NCI-H1092 treated with DMSO at 0.1 percent for 48 hours (cell line): ENCODE measurements at places on chromosomes 6 and 20.

- peak; percentile 14 for DNase-seq
These were observed 143.6 kb upstream of the GJE1 start for GRCh38 chr6:141988954-141989705.

GRCh38 chr20:53847837-53848170 lies 222.6 kb downstream of the BCAS1 start:
- no peak for DNase-seq

DNA sequence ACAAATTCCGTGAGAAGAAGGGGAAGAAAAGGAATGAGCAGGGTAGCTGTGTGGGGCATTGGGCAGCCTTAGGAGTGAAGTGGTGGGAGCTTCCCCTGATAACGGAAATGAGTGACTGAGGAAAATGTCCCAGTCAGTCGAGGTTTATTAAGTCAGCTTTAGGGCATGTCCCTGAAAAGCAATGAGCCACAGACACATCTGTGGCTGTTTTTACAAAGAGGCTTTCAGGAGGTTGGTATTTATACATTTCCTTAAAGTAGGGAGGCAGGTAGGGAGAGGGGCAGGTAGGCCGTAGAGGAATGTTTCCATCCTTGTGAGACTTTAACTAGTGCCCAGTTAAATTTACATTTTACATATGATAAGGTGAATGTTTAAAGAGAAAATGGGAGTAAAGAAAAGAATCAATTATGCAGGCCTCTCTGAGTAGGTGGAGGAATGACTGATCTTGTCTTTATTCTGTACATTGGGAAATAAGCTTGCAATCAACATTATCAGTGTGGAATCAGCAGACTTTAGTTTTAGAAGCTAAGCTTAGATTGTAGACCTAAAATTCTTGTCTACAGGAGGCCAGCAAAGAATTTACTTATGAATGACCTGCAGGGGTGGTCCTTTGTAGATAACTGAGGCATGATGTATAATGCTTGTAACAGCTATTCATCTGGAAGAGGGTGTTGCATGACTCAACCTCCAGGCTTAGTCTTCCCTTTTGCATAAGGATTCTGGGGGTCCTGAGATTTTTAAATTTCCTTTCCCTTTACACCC lies 18.5 kb downstream of the SLC22A2 start:
- DNase-seq, result no peak

DNA sequence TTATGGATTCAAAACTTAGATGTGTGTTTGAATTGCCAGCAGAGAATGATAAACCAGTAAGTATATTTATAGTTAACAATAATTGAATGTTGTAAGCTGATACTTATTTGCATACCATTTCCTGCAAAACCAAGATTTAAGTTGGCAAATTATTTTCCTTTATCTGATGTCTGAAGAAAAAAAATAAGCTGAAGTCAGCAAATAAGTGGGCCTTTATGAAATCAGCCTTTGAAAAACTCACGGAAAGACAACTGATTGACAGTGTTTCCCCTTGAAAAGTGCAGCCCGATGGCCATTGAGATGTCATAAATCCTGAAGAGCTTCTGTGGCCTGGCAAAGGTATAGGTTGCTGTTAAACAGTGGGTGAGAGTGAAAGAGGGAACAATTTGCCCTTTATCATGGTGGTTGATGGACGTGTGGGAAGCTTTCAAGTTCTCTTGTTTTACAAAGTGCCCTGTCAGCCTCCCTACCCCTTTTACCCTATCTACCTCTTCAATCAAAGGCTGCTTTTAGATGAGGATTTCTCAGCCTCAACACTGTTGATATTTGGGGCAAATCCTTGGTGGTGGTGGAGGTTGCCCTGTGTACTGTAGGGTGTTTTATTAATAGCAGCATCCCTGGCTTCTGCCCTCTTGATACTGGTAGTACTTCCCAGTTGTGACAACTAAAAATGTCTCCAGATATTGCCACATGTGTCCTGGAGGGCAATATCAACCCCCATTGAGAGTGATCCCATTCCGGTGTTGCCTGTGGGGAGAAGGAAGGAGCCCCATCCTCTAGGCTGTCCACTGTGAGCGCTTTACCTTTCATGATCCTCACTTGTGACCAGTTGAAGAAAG lies 50.2 kb downstream of the VAPB start:
- DNase-seq, result no peak

DNA sequence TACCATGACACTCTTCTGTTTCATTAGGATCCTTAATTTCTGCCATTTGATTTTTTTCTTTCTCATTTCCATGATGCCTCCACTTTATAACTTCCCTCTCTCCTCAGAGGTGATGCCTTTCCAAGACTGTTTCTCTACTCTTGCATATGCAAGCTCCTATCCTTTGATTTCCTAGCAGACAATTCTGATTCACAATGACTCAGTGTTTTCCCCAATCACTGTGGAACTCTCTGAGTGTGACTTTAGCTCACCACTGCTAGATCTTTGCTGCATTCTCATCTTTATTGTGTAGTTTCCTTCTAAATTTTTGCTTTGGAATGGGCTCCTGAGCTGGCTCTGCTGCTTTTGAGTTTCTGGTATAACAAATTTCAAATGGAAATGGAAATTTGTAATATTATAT lies 184.9 kb downstream of the TINAG start:
- DNase-seq, result no peak

DNA sequence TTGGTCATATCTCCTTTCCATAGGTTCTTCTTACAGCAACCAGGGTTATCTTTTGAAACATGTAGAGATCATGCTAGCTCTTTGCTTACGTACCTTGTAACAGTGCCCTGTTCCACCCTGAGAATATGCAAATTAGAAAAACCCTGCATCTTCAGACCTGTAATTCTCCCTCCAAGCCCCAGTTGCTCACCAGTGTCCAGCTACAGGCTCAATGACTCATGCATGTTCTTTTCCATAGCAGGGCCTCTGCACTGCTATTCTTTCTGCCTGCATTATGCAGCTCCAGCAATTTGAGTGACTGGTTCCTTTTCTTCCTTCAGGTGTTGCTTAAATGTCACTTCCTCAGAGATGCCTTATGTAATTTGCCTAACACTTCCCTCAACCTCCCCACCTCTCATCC lies 636.2 kb downstream of the KHDRBS2 start:
- DNase-seq, result no peak

DNA sequence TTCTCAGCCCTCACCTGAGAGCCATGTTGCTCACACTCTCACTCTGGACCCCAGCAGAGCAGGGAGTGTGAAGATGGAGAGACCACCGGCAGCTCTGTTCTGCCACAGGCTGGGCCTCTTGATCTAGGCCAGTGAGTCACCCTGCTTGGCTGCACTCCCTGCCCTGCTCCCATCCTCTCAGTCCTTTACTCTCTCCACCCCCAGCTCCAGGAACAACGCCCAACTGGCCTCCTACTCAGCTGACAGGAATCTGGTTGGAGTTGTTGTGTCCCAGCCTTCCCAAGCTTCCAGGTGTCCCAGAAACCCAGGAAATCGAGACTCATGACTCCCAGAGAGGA lies at the start of gene PSORS1C1:
Gene PSORS1C1 (plus strand): TSS at position 260 of the 338 bp plus-strand sequence. CDS start 14,833 bp downstream, outside the sequence.
- DNase-seq, result no peak

DNA sequence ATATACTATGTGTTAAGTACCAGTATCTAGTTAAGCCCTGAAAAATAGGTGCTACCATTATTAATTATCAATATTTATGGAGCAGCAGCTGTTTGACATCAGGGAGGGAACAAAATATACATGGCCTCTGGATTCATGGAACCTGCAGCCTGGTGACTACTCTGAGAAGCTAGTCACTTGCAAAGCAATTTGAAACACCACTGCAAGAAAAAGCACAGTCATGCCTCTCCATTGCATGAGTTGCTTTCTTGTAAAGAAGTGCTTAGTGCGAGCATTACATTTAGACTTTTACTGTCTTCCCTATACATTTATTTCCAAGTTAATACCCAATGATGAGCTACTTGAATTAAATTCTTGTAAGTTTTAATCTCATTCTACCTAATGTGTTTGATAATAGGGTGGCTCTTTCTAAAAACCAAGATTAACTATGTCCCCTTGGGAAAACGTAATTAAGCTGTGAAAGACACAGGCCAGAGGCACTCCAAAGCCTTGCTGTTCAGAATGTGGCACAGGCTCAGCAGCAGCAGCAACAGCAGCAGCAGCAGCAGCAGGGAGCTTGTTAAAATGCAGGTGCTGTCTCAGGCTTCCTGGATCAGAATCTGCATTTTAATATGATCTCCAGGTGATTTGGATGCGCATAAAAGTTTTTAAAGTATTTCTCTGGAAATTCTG lies 83.6 kb downstream of the PFDN4 start:
- no peak for DNase-seq

- peak; percentile 16 for DNase-seq
These were observed at the start of gene RREB1 for GRCh38 chr6:7107578-7108195. Gene RREB1, plus strand, starts transcription at chr6:7107961. Its CDS starts 73,951 bp downstream, at chr6:7181912.
